ENCODE measurements at places on chromosomes 11 and 22.
A peak's percentile ranks its signal among the peaks of the same experiment; 100 is the strongest.

- no peaks in the 10 kb centered on the region for H3K4me1 ChIP-seq
- H3K27me3 ChIP-seq, result no peaks in the 10 kb centered on the region
- no peak for DNase-seq
- no peak overlapping the region for H3K4me3 ChIP-seq
- H3K27ac ChIP-seq, result no peak overlapping the region
Observed at GRCh38 chr11:107384144-107384852, 73.3 kb downstream of the CWF19L2 start.

- no peaks in the 10 kb centered on the region for H3K36me3 ChIP-seq
- no peak overlapping the region for H3K27ac ChIP-seq
- DNase-seq, result no peak
- H3K4me1 ChIP-seq, result no peaks in the 10 kb centered on the region
- no peaks in the 10 kb centered on the region for H3K27me3 ChIP-seq
- no peak overlapping the region for H3K4me3 ChIP-seq
Observed at GRCh38 chr22:30860176-30861105, 108.1 kb downstream of the MORC2 start.

DNA sequence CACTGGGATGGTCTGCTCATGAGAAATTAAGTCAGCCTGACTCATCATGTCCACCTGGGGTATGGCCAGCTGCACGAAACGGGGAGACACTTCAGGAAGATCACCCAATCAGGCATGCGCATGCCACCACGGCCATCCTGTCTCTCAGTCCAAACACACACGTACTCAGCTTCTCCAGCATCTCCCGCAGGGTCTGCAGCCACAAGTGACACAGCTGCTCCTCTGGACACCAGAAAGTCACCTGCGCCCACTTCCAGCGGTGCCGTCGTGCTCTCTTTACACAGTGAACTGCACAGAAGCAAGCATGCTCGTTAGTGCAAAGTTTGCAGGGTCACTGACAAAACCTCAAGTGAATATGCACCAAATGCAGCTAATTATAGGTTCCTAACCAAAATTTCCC lies 18.1 kb downstream of the CERK start:
- no peak overlapping the region for H3K27ac ChIP-seq
- H3K4me1 ChIP-seq, result peaks cover 19% of the 10 kb centered on the region
- DNase-seq, result no peak
- no peak overlapping the region for H3K4me3 ChIP-seq
- H3K27me3 ChIP-seq, result no peaks in the 10 kb centered on the region
- peaks cover 21% of the 10 kb centered on the region for H3K36me3 ChIP-seq

GRCh38 chr11:45546366-45546765 lies 119.1 kb downstream of the CHST1 start:
- no peak for DNase-seq
- no peaks in the 10 kb centered on the region for H3K27me3 ChIP-seq
- no peaks in the 10 kb centered on the region for H3K4me1 ChIP-seq
- H3K27ac ChIP-seq, result no peak overlapping the region
- H3K4me3 ChIP-seq, result no peak overlapping the region

DNA sequence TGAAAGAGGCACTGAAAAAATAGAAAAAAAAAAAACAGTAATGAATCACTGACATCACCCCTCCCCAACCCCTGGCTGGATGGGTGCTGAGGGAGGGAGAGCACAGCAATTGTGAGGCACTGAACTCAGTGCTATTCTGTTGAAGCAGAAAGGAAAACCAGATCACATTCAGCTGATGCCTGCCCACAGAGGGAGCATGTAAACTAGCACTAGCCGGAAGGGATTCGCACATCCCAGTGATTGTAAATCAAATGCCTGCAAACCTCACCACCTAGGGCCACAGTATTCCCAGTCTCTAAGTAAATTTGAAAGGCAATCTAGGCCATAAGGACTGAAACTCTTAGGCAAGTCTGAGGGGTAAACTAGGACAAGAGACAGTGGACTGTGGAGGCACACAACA lies 772.0 kb upstream of the CCDC179 start:
- H3K27ac ChIP-seq, result no peak overlapping the region
- no peaks in the 10 kb centered on the region for H3K4me1 ChIP-seq
- DNase-seq, result no peak
- no peaks in the 10 kb centered on the region for H3K36me3 ChIP-seq
- H3K27me3 ChIP-seq, result no peaks in the 10 kb centered on the region

DNA sequence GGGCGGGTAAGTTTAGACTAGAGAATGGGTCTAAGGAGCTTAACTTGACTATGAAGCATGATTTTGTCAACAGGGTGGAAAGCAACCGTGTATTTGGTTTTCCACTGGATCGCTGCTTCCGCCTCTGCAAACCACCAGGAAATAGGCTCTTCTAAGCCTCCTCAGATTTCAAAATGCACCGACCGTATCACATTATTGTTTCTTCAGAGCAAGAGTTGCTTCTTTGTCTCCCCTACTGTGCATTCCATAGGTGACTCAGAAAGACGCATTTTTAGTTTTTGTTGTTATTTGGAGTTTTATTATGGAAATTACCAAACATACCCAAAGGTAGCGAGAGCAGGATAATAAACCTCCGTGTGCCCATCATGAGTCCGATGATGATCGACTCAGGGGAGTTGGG lies 64.3 kb upstream of the RASD2 start:
- H3K4me3 ChIP-seq, result no peak overlapping the region
- no peaks in the 10 kb centered on the region for H3K36me3 ChIP-seq
- DNase-seq, result no peak
- no peak overlapping the region for H3K27ac ChIP-seq

GRCh38 chr11:65791719-65792213 lies 4.9 kb downstream of the OVOL1 start:
- H3K4me1 ChIP-seq, result peaks cover 77% of the 10 kb centered on the region
- peak overlapping the region; percentile 9 for H3K4me3 ChIP-seq
- no peak for DNase-seq
- H3K36me3 ChIP-seq, result no peaks in the 10 kb centered on the region
- H3K27ac ChIP-seq, result peak overlapping the region; percentile 89
- H3K27me3 ChIP-seq, result peaks cover 11% of the 10 kb centered on the region

DNA sequence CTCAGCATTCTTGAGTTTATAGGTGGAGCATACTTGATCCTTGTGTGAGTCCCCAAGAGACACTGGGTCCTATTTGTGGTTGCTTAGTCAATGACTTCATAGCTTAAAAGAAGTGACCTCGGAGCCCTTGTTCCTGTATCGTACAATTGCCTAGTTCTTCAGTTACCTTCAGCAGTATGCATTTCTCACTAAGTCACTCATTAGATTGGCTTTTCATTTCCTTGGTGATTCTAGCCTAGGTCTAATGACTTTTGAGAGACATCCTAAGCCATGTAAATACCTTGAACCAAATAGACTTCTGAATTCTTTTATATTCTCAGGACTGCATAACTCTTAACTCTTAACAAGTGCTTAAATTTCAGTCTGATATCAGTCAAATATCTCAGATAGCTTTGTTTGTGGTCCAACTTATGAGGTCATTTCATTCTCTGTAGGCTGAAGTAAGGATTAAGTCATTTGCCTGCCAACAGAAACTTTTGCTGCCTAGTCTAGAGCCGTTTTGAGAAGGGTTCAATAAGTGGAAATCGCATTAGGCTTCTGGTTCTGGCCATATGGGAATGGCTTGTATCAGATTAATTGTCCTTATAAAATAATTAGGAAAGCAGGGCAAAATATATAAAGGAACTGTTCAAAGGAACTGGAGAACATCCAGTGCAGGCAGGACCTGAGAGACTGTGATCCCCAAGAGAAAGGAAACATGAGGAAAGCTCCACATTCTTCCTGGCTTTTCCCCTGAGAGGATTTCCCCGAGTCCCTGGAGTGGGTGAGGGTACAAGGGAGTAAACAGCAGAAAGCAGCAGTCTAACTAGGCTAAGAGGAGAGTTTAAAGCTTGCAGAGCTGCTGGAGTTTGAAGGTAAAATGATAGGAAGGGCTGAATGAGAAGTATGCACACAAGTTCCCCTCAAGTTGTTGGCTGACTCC lies 39.9 kb downstream of the TRAF6 start:
- H3K36me3 ChIP-seq, result no peaks in the 10 kb centered on the region
- peaks cover 55% of the 10 kb centered on the region for H3K4me1 ChIP-seq
- no peak for DNase-seq
- no peak overlapping the region for H3K27ac ChIP-seq

GRCh38 chr11:105840391-105840790 lies 181.6 kb downstream of the MSANTD4 start:
- no peaks in the 10 kb centered on the region for H3K27me3 ChIP-seq
- DNase-seq, result no peak
- H3K4me3 ChIP-seq, result no peak overlapping the region
- no peaks in the 10 kb centered on the region for H3K36me3 ChIP-seq
- H3K27ac ChIP-seq, result no peak overlapping the region

DNA sequence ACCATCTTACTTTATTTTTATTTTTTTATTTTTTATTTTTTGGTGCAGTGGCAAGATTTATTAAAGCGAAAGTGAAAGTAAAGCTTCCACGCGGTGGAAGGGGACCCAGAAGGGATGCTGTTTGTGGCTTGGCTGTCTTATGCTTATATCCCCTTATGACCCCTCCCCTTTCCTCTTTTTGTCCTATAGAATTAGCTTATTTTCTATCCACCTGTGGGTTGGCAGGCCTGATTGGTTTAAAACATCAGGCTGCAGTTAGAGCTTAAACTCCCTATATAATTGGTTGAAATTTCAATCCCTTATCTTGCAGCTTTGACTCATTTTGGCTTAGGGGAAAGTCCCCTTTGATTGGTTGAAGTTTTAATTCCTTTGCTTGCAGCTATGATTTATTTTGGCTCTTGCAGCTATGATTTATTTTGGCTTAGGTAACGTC lies 50.5 kb downstream of the NNMT start:
- H3K27ac ChIP-seq, result no peak overlapping the region
- H3K4me1 ChIP-seq, result no peaks in the 10 kb centered on the region
- H3K36me3 ChIP-seq, result no peaks in the 10 kb centered on the region
- H3K27me3 ChIP-seq, result no peaks in the 10 kb centered on the region
- no peak for DNase-seq

GRCh38 chr11:67561971-67562619 lies 21.5 kb upstream of the GSTP1 start:
- H3K27me3 ChIP-seq, result no peaks in the 10 kb centered on the region
- no peak for DNase-seq
- peaks cover 36% of the 10 kb centered on the region for H3K4me1 ChIP-seq
- no peaks in the 10 kb centered on the region for H3K36me3 ChIP-seq

GRCh38 chr11:118272001-118272400 lies 7.9 kb upstream of the MPZL2 start:
- peaks cover 27% of the 10 kb centered on the region for H3K4me1 ChIP-seq
- H3K27me3 ChIP-seq, result no peaks in the 10 kb centered on the region

DNA sequence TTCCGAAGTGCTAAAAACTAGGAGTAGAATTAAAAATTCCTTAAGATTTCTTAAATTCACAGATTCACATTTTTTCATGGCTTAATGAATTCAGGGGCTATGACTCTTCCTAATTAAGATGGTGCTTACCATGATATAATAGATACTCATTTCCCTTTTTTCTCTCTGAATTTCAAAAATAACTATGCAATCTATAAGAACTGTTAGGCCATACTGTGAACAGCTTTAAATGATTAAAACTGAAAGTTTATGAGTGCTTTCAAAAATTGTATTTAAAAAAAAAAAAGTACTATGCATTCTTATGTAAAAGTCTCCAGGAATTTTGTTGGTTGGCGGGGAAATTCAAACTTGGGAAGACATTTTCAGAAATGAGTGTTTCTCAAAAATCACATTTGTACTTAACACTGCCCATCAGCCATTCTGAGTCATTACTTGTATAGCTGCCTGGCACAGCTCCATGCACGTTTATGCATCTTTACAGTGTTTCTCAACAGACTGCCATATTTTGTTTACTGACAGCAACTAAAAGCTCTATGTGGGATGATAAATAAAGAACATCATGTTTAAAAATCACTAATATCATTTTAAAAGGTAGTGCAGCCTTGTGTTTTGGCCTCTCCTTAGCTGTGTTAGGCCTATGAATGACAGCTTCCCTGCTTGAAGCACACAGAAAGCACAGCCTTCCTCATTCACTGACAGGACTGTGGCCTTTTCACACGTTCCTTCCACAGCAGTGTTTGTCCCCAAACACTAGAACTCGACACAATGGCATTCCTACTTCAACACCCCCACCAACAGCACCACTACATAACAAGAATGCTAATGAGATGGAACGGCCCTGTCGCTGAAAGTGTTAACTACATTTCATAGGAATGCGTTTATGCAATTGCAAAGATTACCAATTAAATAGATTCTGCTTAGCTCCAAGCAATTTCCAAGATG lies 131.4 kb downstream of the DCDC1 start:
- H3K4me3 ChIP-seq, result no peak overlapping the region
- DNase-seq, result no peak
- H3K36me3 ChIP-seq, result no peaks in the 10 kb centered on the region
- no peaks in the 10 kb centered on the region for H3K27me3 ChIP-seq

GRCh38 chr22:44391481-44392445 lies 79.0 kb upstream of the SHISAL1 start:
- H3K27me3 ChIP-seq, result no peaks in the 10 kb centered on the region
- H3K4me1 ChIP-seq, result no peaks in the 10 kb centered on the region
- H3K36me3 ChIP-seq, result no peaks in the 10 kb centered on the region
- H3K27ac ChIP-seq, result no peak overlapping the region
- DNase-seq, result no peak

DNA sequence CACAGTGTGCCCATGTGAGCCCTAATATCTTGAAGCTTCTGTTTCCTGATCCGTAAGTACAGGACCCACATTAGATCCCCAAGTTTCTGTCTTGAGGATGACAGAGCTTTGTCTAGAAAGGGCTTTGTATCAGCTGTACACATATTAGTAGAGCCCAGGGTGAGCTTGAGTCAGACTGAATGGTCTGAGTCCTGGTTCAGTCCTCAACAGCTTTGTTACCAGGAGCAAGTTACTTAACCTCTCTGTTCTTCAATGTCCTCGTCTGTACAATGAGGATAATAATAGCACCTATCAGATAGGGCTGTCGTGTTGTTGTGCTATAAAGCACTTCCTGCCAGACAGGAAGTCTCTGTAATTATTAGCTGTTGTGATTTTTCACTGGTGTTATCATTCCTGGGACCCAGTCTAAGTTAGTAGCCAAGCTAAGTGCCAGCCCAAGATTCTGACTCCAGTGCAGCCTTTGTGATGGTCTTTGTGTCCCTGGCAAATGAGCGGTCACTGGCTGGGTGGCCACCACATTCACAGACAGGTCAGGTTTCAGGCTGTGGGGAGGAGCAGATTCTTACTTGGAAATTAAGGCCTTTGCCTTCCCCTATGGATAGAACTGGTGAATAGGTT lies 6.8 kb downstream of the TOM1 start:
- H3K4me1 ChIP-seq, result peaks cover 82% of the 10 kb centered on the region
- no peak overlapping the region for H3K4me3 ChIP-seq
- H3K27ac ChIP-seq, result peak overlapping the region; percentile 88
- H3K36me3 ChIP-seq, result no peaks in the 10 kb centered on the region
- H3K27me3 ChIP-seq, result no peaks in the 10 kb centered on the region

DNA sequence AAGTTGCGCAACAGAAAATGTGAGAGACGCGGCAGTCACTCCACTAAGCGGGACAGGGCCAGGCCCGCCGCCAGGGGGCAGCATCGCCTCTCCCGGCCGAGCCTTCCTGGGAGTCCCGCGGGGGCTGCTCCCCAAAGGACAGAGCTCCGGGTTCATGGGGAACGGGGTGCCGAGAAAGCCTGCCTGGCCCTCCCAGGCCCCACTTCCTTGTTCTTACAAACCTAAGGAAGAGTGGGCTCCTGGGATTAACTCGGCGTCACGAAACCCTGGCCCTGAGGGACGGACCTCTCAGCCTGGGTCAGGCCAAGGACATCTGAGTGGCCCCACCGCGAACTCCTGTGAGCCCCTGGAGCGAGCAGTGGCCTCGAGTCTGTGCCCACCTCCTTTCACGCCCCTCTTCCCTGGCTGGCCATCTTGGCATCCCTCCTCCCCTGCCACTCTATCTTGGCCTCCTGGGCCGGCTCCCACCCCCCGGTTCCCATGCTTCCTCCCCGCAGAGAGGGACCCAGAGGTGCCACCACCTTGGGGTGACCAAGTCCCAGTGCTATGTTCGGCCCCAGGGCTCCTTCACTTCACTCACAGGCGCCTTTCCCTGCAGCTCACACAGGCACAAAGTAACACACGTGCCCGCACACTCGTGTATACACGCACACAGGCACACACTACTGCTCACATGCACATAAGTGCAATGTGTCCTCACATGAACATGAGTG lies 99.9 kb upstream of the FGF3 start:
- H3K27ac ChIP-seq, result no peak overlapping the region
- H3K27me3 ChIP-seq, result no peaks in the 10 kb centered on the region
- no peaks in the 10 kb centered on the region for H3K36me3 ChIP-seq

All from esophagus squamous epithelium (tissue), 5 donors.